ENCODE measurements at places on chromosomes 6 and 20.

- DNase-seq, result no peak
Measured at GRCh38 chr6:144364782-144365181, 79.6 kb downstream of the UTRN start.

- DNase-seq, result no peak
Measured at GRCh38 chr20:34797012-34797995, 28.1 kb downstream of the NCOA6 start.

GRCh38 chr6:146850238-146850896 is 251.6 kb downstream of the ADGB start:
- no peak for DNase-seq

GRCh38 chr6:147467886-147468285 is 40.6 kb upstream of the SAMD5 start:
- DNase-seq, result no peak

DNA sequence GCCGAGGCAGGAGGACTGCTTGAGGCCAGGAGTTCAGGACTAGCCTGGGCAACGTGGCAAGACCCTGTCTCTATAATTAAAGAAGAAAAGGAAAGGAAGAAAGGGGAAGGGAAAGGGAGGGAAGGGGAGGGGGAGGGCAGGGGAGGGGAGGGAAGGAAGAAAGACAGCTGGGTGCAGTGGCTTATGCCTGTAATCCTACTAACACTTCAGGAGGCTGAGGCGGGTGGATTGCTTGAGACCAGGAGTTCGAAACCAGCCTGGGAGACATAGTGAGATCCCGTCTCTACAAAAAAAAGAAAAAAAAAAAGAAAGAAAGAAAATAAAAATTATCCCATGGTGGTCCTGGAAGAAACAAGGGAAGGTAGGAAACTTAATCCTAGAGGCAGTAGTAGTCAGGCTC is 33.5 kb downstream of the BCL2L1 start:
- DNase-seq, result no peak

- DNase-seq, result no peak
Measured at GRCh38 chr6:116057766-116058165, 2.9 kb downstream of the FRK start.

GRCh38 chr6:139239064-139239463 is 52.7 kb downstream of the TXLNB start:
- no peak for DNase-seq

DNA sequence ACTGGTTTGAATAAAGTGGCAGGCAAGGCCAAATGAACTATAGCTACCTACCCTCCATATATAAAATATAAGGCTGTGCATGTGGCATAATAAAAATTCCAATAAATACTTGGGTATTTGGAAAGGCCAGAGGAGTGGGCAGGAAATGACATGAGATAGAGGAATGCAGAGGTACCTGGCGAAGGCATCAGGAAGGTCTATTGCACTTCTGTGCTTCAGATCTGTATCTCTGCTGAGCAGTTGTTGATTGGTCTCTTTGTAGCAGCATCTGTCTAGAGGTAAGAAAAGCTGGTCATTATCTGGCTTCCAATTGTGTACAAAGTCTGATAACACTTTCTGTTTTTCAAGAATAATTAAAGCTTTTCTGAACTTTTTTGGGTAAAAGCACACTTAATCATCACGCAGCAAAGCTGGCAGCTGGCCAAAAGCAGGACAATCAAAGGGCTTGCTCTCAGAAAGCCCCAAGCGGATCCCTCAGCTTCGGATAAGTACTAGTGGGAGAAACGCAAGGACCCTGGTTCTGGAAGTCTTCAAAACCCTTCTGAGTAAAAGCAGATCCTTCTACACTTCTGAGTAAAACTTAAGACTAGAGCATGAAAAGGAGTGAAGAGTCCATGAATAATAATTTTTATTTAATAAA is 120.1 kb upstream of the TCF21 start:
- no peak for DNase-seq

DNA sequence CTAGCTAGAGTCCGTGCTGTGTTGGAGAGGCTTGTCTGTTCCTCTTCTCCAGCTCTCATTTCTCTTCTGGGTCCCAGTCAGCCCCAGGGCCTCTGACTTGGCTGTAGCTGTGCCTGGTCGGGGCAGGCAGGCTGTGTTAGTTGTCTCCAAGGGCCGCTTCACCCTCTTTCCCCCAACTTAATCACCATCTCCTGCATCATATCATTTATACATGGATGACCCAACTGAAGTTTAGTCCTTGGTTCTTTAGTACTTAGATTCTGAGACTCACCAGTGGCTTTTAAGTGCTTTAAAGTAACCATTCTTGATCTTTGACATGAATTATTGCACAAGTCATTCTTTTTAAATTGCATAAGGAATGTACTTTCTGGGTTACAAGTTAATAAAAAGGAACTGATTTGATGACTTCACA is 127.3 kb downstream of the RTN4IP1 start:
- no peak for DNase-seq

- DNase-seq, result peak; percentile 41
Measured at GRCh38 chr6:32627831-32628230, 9.4 kb upstream of the HLA-DQA1 start.

- no peak for DNase-seq
Measured at GRCh38 chr20:37945091-37945547, 42.2 kb downstream of the VSTM2L start.
